NCI-H345 (cell line): ENCODE measurements at places on chromosomes 11 and 22.
A peak's percentile ranks its signal among the peaks of the same experiment; 100 is the strongest.

DNA sequence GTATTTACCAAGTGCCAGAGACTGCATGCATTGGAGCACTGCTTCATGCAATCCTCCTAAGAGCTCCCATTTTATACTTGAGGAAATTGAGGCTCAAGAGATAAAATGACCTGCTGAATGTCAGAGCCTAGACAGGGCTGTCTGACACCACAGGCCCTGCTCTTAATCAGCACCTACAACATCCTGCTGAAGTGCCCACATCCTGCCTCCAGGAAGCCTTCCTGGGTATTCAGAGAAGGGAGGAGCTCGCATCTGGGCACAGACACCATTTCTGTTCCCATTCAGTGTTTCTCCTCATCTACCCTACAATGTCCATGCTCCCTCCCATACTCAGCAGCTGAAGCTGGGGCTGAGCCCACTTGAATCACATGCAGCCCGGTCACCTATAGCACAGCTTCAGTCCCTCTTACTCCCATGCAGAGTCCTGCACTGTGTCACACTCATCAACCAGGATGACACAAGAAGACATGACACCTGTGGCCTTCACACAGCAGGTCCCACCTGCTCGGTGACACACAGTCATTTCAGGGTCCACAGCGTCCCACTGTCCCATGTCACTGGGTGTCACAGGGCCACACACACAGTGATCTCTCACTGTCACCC, 53.1 kb downstream of the PDE2A start:
- DNase-seq, result no peak

GRCh38 chr11:111582163-111582562, 20.1 kb upstream of the SIK2 start:
- DNase-seq, result no peak

- no peak for DNase-seq
Measured at GRCh38 chr22:19663286-19663815, 51.0 kb upstream of the SEPTIN5 start.

DNA sequence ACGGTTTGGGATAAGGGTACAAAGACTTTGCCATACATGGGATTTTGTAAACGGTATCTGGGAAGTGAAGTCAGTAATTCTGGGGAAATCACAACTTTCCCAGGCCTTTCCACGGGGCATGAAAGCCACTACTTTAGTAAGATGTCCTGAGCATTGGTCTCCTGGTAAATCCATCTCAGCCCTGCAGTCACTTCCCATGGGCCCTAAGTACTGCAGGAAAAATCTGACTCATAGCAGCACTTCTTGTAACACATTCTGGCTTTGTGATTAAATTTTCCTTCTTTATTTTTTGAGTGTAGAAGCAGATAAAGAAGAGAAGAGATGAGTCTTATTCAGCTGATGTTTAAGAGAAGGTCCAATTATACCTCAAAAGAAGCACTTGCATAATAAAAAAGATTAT, 67.6 kb downstream of the BLID start:
- no peak for DNase-seq

GRCh38 chr11:86978756-86979608, 23.8 kb upstream of the FZD4 start:
- peak; percentile 22 for DNase-seq

DNA sequence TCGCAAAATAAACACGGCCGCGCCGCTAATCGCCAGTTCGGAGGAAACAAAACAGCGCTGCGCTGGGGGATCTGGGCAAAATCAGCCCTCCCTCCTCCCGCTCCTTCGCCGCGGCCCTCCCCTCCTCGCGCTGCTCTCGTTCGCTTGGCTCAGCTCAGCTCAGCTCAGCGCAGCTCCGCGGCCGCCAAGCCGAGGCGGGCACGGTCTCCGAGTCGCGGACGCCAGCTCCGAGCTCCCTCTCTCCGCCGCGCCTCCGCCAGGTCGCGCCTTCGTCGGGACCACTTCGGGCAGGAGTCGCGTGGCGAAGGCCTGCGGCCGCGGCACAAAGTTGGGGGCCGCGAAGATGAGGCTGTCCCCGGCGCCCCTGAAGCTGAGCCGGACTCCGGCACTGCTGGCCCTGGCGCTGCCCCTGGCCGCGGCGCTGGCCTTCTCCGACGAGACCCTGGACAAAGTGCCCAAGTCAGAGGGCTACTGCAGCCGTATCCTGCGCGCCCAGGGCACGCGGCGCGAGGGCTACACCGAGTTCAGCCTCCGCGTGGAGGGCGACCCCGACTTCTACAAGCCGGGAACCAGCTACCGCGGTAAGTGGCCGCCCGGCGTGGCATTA, at the start of gene SPON1:
Gene SPON1, plus strand, starts transcription at position 162 of the 607 bp plus-strand sequence. Its CDS starts 182 bp downstream, at position 344.
- no peak for DNase-seq

- DNase-seq, result no peak
Measured at GRCh38 chr11:8296872-8297271, 33.2 kb upstream of the LMO1 start.

GRCh38 chr11:134275534-134276395, at the start of gene GLB1L3:
Gene GLB1L3, plus strand, starts transcription at chr11:134276379. Its CDS starts 362 bp downstream, at chr11:134276741.
- peak; percentile 66 for DNase-seq

DNA sequence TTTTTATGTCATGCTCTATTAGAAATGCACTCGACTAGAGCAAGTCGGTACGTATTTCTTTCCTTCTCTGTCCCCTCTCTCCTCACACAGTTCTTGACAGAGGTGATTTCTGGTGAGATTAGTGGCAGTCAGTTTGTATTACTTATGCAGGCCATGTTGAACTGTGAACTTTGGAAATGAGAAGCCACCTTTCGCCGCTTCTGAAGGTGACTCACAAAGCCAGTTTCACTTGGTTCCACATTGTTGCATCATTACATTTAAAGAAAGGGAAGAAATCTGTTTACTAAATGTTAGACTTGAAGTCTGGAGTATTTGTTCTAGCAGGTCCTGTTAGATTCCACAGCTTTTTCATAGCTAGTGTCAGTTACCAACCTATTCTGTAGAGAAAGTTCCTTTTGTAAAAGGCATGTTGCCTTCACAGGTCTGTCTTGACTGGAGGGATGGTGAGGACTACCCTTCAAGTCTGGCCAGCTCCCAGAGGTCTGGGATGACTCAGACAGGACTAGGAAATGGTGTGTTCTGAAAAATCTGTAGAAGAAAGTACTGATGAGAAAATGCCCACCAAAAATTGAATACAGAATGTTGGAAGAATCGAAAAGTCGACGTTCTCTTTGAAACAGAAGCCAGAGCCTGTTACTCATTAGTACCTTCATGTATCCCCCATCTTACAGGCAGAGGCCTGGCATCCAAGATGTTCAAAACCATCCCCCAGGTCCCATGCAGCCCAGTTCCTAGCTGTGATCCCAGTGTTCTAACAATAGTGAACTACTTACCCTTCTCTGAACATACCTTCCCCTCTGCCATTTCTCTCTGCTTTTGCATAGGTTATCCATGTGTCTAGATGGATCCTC, 181.4 kb downstream of the DBX1 start:
- DNase-seq, result no peak

DNA sequence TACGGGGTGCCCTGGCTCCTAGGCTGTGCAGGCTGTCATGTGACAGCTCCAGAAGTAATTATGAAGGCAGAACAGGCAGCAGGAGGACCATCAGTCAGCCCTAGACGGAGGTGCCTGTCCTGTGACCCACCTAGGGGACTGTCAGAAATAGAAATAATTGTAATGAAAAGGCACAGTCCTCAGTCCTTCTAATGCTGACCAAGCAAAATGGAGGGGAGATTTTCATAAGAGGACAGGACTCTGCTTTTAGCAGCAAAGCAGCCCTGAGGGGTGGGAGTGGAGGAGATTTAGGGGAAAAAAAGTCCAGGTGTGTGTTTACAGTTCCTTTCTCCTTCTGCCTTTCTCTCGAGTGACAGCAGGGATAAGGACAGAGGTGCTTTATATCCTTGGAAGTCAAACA, 108.3 kb upstream of the KIRREL3 start:
- no peak for DNase-seq

GRCh38 chr11:93532806-93533205, 10.4 kb downstream of the SMCO4 start:
- peak; percentile 9 for DNase-seq

- no peak for DNase-seq
Measured at GRCh38 chr11:93700830-93701229, 39.3 kb downstream of the CEP295 start.

DNA sequence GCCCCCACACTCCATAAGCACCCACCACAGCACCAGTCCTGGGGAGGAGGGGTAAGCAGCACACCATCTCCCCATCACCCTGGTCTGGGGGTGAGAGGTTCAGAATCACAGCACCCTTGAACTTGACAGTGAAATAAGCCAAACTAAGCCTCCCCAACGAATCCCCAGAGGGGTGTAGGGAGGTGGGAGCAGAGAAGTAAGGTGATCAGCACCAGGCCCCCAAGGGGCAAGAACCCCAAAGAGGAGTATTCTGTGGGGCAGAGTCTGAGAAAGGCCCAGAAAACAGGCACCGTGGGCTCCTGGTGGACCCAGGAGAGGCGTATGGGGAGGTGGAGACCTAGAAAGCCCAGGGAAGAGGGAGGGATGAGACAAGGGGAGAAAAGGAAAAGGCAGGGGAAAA, 30.9 kb downstream of the ARAP1 start:
- DNase-seq, result no peak

- DNase-seq, result no peak
Measured at GRCh38 chr22:36455571-36456463, 25.6 kb downstream of the TXN2 start.

GRCh38 chr11:15742626-15743519, 613.5 kb downstream of the SOX6 start:
- peak; percentile 34 for DNase-seq

GRCh38 chr11:128497061-128497775, 90.1 kb downstream of the ETS1 start:
- no peak for DNase-seq

- DNase-seq, result no peak
Measured at GRCh38 chr11:93492464-93493251, 50.5 kb downstream of the SMCO4 start.

GRCh38 chr11:65577756-65578109, 1.9 kb downstream of the EHBP1L1 start:
- no peak for DNase-seq

DNA sequence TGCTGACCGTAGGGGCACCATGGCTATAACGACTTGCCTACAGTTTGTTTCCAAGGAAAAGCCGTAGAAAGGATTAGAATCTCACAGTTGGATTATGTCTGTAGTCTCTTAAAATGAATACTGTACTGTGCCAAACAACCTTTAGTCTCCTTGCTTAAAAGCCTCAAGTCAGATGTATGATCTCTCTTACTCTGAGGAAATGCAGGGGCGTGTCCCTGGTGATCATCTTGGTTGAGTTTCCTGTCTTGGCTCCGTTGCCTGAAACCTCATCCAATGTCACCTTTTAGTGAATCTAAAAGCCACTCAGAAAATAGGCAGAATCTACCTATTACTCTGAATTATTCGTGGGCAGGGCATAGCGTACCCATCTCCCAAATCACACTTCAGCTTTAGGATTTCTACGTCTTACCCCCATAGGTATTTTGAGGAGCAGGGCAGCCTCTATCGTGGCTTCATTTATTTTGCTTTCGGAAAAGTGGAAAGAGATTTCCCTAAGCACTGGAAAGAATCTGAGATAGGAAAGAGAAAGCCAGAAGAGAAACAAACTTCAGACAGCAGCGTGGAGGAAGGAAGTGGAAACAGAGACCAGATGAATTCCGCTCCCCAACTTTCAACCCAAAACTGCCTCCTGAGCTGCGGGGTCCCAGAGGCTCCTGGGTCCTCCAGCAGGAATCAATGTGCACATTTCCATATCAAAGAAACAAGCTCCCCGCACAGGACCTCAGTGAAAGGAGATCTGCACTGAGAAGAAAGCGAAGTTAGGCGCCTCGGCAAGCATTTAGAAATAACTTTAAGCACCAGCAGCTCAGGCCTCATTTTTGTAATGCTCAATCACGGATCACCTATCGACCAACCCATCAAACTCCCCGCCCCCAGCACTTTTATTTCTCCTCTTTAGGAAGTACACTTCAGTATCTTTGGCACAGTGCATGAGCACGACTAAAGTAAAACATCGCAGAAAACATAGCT, 245.8 kb downstream of the ETS1 start:
- no peak for DNase-seq

GRCh38 chr11:115657586-115657985, 153.4 kb upstream of the CADM1 start:
- no peak for DNase-seq

GRCh38 chr11:65378208-65378927, 4.1 kb downstream of the SLC25A45 start:
- no peak for DNase-seq

DNA sequence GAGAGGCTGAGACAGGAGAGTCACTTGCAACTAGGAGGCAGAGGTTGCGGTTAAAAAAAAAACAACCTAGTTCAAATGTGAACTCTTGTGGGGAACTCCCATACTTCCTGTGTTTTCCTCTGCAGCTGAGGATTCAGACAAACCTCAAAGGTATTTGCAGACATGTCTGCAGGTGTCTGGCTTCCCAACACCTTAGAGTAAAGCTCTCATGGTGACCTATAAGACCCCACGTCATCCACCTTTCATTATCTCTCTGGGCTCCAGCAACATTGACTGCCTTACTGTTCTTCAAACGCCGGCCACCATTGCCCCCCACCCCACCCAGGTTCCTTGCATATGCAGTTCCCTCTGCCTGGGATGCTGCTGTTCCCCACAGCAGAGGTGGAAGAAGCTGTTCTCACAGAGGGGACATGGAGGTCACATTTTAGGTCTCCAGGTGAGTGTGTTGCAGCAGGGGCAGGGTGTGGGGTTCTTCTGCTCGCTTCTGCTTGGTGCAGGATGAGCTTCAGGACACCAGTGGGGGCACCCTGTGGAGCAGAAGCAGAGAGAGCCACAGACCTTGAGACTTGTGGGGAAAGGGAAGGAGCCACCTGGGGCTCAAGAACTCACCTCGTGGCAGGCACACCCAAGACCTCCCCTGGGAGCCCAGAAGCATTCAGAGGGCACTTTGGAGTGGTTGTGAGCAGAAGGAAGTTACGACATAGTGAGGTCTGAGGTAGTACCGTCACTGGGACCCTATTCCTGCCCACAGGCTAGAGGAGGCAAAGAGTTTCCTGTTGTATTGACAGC, 203.2 kb downstream of the CSNK2A3 start:
- DNase-seq, result no peak

DNA sequence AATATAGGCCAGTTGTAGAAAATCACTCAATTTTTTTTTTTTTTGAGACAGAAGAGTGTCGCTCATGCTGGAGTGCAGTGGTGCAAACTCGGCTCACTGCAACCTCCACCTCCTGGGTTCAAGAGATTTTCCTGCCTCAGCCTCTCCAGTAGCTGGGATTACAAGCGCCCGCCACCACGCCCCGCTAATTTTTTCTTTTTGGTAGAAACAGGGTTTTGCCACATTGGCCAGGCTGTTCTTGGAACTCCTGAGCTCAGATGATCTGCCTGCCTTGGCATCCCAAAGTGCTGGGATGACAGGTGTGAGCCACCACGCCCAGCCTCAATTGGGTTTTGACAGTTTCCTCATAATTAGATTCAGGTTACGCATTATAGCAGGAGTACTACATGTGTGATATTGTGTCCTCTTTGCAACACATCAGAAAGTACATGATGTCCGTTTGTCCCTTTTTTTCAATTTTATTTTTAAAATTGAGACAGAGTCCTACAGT, 2.6 kb upstream of the ATP6V1E1 start:
- DNase-seq, result no peak

GRCh38 chr11:1521382-1522080, 35.0 kb upstream of the MOB2 start:
- no peak for DNase-seq

- no peak for DNase-seq
Measured at GRCh38 chr11:44226945-44227344, 83.0 kb downstream of the ALX4 start.

- no peak for DNase-seq
Measured at GRCh38 chr11:92111287-92111686, 113.3 kb upstream of the FAT3 start.

GRCh38 chr22:36277482-36278291, 24.8 kb downstream of the APOL1 start:
- peak; percentile 18 for DNase-seq

GRCh38 chr22:40157330-40157945, 20.3 kb upstream of the TNRC6B start:
- no peak for DNase-seq

GRCh38 chr11:34565417-34566207, 52.0 kb upstream of the ELF5 start:
- no peak for DNase-seq
